ENCODE measurements at places on chromosomes 5 and 9.

- DNase-seq: no peak
Observed at GRCh38 chr5:114243281-114243971, 118.4 kb upstream of the KCNN2 start.

DNA sequence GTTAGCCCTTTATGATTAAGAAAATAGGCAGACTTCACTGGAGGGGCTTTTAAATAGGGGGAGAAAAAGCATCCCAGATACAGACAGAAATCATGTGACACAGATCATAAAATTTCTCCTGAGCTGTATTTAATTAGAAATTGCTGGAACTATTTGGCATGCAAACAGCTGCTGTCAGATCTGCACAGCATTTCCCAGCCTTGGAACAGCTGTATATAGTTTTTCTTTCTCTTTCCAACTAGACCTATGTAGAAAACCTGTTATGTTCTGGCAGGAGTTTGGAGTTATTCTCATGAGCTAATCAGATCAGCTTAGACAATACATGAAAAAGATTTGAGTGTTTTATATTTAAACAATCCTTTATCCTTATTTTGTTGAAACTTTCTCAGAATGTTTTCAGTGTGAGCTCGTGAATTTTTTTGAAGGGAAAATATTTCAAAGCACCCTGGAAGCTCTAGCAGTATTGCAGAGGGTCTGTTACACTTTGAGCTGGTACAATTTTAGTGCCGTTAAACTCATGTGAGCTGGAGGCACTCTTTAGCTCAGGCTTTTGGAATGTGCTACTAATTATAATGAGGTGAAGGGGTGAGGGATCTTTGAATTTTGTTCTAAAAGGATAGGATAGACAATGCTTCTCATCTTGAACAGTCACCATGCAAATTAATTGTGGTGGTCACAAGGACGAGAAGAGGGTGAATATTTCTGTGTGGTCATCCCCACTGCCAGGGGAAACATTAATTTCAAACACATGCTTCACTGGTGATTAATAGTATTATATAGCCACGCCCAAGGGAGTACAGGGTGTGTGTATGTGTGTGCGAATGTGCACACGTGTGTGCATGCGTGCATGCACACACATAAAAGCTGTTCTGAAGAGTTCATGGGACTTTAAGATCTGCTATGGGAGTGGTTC lies 239.4 kb upstream of the FBXL7 start:
- DNase-seq: peak; percentile 10

DNA sequence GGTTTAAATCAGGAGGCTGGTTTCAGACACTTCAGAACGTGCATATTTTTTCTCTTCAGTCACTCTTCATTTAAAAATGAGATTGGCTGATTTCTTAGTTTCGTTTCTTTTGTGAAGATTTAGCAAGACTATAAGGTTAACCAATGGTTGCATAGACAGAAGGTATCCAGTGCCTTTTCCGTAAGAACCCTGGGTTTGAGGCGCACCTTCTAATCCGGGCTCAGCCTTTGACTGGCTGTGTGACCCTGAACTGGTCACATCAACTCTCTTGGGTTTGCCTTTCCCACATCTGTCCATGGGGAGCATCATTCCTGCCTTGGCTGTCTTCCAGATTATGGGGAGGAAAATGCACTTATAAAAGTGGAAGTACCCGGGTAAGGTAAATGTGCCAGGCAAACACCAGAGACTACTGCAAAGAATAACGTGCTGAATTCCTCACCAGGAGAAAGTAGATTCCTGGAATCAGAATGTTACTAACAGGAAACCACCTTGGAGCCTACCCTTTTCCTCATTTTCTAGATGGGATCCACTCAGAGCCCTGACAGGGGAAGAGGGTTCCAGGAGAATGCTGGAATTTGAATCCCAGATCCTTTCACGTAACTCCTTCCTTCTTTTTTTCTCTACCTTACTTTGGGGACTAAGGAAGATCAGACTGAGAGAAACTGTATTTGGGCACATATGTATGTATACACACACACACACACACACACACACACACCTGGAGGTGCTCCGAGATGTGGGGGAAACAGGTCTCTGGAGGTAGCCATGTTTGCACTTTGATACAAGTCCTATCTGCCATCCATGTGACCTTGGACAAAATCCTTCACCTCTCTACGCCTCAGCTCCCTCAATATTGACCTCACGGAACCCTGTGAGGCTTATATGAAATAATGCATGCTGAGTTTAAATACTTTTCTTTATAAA lies 6.8 kb downstream of the HAND1 start:
- no peak for DNase-seq

- DNase-seq: peak; percentile 38
Observed at GRCh38 chr5:122144236-122144635, 14.9 kb downstream of the ZNF474 start.

DNA sequence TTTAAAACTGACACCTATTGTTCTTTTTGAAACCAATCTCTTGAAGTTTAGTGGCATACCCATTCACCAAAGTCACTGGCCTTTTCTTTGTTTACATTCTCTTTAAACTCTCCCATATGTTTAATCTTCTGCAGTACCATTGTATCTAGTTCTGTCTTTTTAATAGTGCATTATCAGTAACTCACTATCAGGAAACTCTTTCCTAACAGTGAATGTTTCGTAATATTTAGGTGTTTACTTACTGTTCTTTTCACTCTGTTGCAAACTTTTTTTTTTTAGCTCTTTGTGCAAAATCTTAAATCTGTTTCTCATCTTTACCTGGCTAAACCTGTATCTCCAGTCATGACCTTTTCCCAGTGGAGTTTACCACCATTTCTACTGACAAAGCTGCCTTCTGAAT lies 17.2 kb downstream of the SMAD5 start:
- no peak for DNase-seq

GRCh38 chr9:134188386-134189144 lies 24.2 kb upstream of the RNU6ATAC start:
- peak; percentile 34 for DNase-seq

- DNase-seq: no peak
Observed at GRCh38 chr9:90853945-90854344, 52.3 kb downstream of the SYK start.

DNA sequence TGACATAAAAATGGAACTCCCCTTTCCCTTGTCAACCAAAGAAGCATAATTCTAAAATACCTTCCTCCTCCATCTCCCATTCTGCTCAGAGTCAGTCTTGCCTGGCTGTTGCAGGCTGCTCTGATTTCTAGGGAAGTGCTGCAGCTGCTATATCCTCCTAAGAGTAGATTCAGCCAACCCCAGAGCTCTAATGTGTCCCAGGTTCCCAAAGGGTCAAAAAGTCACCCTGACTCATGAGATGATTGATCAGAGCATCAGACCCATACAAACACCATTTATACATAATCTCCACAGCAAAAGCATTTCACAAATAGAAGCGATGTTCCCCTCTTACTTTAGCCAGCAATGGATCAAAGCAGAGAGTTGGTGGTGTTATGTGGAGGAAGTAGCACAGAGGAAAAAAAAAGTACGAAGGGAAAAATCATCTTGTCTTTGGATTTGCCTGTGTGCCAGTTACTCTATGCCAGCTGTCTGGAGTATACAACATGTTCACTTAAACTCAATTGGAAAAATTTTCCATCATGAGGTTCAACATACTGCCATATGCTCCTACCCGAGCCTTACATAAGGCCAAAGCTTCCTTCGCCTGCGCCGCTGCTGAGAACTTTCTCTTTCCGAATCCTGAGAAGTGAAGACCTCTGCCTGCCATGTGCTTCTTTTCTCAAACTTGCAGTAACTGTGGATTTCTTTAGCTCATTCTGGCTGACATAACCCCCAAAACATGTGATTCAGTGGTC lies 258.0 kb downstream of the TLE4 start:
- no peak for DNase-seq

GRCh38 chr5:137734962-137735554 lies 831 bp downstream of the KLHL3 start:
- DNase-seq: peak; percentile 22

GRCh38 chr5:1010181-1010510 lies 1.5 kb downstream of the NKD2 start:
- DNase-seq: no peak

DNA sequence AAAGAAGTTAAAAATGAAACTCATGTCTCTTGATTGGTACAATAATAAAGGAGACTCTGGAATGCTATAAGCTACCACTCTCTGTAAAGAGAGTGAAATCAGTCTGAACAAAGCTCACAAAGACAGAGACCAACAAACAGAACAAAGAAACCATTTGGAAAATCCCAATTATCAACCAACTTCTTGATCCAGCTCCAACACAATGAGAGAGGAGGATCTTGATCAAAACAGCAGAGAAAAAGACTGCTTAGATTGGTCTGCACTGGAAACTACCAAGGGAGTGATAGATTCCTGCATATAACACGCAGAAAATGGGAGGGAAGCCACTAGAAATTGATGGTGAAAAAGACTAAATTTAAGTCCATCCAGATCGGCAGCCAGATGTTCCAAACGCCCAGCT lies 23.1 kb upstream of the RNF38 start:
- DNase-seq: no peak

DNA sequence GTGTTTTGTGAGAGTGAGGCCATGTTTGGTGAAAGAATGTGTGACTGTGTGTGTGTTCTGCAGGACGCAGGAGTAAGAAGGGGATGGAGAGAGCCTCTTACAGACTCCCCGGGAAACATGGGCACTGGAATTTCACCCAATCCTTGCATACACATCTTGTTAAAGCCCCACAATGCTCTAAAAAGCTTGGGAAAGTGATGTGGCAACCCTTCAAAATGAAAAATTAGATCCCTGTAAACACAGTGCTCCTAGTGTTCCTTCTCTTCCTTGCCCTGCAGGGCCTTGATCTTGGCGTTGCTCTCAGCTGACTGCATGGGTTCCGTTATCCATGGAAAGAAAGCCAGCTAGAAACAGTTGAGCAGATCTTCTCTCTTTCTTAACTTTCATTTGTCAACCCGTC lies 701.7 kb downstream of the SEMA5A start:
- DNase-seq: no peak

- no peak for DNase-seq
Observed at GRCh38 chr9:9536523-9536922, 1076.3 kb downstream of the PTPRD start.

DNA sequence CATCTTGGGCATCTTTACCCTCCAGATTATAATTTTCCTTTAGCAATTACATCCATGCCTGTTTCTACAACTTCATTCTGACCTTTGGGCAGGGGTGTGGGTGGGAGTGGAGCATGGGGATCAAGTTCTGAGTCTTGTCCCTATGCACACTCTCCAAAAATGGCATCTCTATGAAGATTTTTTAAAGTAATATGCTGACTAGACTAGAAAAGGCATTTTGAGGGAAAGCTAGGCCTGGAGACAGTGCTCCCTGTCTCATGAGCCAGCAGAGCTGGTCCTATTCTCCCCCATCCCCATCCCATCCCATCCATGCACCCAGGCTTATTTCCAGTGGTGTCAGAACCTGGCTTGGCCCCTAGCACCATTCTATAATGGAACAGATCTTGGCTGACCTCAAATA lies 398.0 kb upstream of the SLC24A2 start:
- no peak for DNase-seq

DNA sequence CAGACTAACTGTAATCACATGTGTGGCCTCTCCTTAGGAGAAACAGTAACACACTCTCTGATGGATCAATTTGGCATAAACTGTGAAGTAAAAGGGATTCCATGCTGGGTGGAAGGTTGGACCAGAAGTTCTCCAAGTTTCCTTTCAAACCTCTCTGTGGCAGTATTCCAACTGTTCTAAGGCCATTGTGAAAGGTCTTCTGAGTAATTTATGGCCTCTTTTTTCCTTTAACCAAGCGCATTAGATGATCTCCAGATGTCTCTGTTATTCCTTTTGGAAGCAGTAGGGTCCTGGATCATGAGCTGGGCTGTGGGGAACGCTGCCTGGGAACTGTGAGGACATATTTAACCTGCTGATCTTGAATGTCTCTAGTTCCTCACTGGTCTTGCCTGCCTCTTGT lies 80.6 kb upstream of the IL6ST start:
- DNase-seq: no peak

DNA sequence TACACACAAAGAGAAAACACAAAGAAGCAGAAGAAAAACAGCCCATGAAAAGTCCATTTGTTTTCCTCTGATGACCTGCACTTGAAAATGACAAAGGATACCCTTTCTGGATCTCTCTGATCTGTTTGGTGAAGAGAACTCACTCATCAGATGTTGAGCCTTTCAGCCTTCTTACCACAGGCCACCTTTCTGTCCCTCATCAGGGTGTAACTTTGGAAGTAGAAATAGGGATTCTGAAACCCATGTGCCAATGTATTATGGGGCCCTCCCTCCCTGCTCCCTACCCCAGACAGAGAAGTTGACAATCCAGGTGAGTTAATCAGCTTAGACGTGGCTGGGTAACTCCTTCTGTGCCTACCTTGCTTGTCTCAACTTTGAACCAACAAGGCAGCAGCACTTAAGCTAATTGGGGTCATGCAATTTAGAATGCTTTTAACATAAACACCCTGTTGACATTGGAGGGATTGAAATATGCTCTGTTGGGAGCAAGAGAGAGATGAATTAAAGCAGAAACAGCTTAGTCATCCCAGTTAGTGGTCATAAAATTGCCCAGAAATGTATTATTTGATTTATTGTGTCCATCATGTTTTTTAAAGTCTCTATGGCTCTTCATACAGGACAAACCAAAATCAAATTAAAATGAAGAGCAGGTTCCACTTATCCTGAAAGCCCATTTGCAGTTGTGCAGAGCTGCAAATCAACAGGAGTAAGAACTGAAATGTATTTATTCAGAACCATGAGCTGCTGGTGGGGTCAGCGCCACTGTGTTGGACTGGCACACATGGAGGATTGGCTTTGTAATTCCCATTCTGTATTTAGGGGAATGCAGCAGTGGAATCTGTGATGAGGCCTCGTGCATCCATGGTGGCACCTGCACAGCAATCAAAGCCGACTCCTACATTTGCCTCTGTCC lies 132.0 kb downstream of the LIFR start:
- DNase-seq: no peak

- DNase-seq: no peak
Observed at GRCh38 chr5:81827500-81827899, 76.6 kb upstream of the SSBP2 start.

GRCh38 chr9:37984672-37985611 lies 81.0 kb upstream of the SLC25A51 start:
- peak; percentile 91 for DNase-seq

DNA sequence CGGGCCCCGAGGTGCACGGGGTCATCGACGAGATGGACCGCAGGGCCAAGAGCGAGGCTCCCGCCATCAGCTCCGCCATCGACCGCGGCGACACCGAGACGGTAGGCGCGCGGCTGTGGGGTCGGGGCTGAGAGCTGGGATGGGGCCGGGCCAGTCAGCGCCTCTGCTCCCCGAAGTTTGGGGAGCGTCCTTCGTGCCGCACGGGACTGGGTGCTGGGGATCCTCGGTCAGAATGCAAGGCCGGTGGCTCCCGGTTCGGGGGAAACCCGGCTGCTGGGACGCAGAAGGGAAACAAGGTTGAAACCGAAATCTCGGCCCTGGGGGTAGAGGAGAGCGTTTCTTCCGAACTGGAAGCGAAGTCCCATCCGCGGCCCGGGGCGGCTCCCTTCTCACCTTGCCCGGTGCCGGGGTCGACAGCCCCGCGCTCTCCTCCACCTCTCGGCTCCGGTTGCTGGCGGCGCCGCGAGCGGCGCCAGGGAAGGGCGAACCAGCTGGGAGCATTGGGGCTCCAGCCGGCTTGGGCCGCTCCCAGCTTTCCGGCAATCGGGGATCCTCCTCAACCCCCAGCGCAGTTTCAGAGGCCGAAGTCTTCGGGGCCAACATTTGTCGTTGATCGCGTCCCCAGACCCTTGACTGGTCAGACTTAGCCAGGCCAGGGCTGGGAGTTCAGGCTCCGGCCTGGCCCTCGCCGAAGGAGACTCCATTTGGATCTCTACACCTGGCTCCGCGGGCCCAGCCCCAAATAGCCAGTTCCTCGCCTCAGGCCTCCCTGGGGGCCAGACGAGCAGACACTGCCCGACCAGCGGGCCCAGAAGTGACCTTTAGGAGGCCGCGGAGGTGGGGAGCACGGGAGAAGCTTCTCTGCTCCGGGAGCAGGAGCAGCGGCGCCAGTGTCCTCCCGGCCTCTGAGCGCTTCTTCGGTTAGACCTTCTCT lies 1.1 kb downstream of the LHX2 start:
- no peak for DNase-seq
